Cardiac septum (tissue), 1 donor: ENCODE measurements at places on chromosomes 6 and 20.

GRCh38 chr6:70162972-70163371 lies 139.9 kb downstream of the COL9A1 start:
- DNase-seq: no peak

- no peak for DNase-seq
Observed at GRCh38 chr20:2316847-2317495, 21.2 kb downstream of the TGM3 start.

DNA sequence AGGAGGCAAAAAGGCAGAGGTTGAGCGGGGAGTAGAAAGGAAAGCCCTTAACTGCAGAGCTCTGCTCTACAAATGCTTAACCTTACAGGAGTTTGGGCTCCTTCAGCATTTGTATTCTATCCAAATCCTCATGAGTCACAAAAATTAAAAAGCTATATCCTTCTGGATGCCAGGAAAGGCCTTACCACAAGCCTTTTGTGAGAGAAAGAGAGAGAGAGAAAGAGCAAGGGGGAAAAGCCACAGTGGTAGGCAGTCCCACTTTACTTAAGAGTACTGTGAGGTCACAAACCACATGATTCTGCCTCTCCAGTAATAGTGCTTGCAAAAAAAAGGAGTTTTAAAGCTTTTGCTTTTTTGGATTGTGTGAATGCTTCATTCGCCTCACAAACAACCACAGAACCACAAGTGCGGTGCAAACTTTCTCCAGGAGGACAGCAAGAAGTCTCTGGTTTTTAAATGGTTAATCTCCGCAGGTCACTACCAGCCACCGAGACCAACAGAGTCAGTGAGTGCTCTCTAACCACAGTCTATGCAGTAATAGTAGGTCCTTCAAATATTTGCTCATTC lies at the start of gene RUNX2:
Gene RUNX2 (plus strand): TSS at position 375 of the 567 bp plus-strand sequence. CDS start 397 bp downstream, outside the sequence.
- no peak for DNase-seq

DNA sequence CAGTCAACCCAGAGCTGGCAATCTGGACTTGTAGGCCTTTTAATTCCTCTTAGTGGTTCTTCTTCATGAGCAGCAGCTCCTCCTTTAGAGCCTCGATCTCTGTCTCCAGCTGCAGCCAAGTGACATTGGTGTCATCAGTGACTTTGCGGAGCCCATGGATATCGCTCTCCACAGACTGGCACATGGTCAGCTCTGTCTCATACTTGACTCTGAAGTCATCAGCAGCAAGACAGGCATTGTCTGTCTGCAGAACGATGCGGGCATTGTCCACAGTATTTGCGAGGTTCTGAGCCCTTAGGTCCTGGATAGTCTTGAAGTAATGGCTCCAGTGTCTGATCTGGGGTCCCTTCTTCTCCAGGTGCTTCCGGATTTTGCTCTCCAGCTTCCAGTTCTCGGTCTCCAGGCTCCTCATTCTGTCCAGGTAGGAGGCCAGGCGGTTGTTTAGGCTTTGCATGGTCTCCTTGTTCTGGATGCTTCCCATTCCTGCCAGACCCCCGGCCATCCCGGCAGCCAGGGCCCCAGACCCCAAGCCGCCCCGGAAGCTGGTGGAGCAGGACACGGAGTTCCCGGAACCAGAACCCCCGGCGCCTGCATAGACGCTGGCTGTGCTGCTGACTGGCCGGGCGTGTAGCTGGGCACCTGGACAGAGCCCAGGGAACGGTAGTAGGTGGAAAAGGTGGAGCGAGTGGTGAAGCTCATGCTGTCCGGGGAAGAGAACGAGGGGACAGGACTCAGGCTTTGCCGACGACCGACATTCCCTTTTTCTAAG lies 15.1 kb downstream of the RFPL4B start:
- DNase-seq: no peak

GRCh38 chr6:89045011-89045387 lies 35.6 kb upstream of the PNRC1 start:
- DNase-seq: no peak

DNA sequence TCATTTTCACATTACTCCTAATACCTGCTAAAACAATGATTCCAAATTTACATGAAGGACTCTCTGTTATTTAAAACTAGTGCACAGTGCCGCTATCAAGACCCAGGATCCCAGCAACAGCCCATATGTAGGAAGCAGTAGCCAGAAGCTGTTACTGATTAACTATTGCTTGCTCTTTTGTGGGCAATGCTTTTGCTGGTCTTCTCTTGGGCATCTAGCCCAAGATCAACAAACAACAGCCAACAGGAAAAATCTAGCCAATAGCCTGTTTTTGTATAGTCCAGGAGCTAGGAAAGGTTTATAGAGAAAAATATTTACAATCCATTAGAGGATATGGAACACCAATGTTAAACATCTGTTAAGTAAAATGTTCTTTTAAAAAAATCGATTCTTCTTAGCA lies 22.1 kb upstream of the TENT5A start:
- no peak for DNase-seq

- DNase-seq: no peak
Observed at GRCh38 chr20:39946931-39947330, 742.1 kb downstream of the MAFB start.

GRCh38 chr6:32666420-32667300 lies at the start of gene HLA-DQB1:
Gene HLA-DQB1 (minus strand): TSS chr6:32666657. CDS start chr6:32666607, 50 bp downstream.
- DNase-seq: no peak

DNA sequence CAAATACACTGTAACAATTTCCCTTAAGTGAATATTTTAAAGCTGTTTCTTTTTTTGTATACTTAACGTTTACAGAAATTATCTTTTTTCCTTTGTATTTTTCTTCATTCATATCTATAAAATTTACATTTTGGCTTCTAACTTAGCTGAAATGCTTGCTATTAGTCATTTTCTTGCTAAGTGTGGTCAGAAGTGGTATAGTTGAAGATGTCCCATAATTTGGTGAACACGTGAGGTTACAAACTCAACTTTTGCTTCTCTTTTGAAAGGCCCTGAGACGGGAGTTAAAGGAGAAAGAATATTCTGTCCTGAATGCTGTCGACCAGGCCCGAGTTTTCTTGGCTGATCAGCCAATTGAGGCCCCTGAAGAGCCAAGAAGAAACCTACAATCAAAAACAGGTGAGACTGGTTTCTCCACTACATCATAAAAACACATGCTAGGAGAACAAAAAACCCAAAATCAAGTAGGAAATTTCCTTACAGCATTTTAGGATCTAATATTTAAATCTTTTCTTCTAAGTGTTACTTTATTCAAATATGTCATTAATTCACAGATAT lies 445.0 kb downstream of the UTRN start:
- DNase-seq: no peak
